Neuronal stem cell (in vitro differentiated cells): ENCODE measurements at places on chromosomes 6 and 20.

DNA sequence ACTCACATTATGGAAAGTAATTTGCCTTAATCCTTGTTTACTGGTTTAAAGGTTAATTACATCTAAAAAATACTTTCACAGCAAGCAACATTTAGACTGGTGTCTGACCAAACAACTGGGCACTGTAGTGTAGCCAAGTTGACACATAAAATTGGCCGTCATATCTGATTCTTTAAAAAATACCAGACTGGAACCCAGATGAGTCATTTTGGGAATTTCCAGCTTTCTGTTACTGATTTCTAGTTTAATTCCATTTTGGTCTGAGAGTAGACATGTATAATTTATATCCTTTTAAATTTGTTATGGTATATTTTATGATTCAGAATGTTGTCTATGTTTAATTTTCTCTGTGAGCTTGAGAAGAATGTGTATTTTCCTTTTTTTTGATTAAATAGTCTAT, 44.1 kb downstream of the SCP2D1 start:
- H3K36me3 ChIP-seq: no peaks in the 10 kb centered on the region
- H3K27me3 ChIP-seq: peaks cover 2% of the 10 kb centered on the region
- H3K4me1 ChIP-seq: no peaks in the 10 kb centered on the region
- no peak overlapping the region for H3K4me3 ChIP-seq
- no peak for DNase-seq
- H3K27ac ChIP-seq: no peak overlapping the region

GRCh38 chr6:150741633-150742200, 123.8 kb upstream of the MTHFD1L start:
- peaks cover 65% of the 10 kb centered on the region for H3K36me3 ChIP-seq
- no peaks in the 10 kb centered on the region for H3K27me3 ChIP-seq
- H3K4me3 ChIP-seq: no peak overlapping the region
- no peak overlapping the region for H3K27ac ChIP-seq
- H3K4me1 ChIP-seq: peaks cover 13% of the 10 kb centered on the region
- no peak for DNase-seq

GRCh38 chr6:126071000-126071647, 84.8 kb downstream of the TRMT11 start:
- H3K27me3 ChIP-seq: no peaks in the 10 kb centered on the region
- no peaks in the 10 kb centered on the region for H3K4me1 ChIP-seq
- no peak overlapping the region for H3K4me3 ChIP-seq

- no peak overlapping the region for H3K4me3 ChIP-seq
- no peaks in the 10 kb centered on the region for H3K4me1 ChIP-seq
- H3K36me3 ChIP-seq: no peaks in the 10 kb centered on the region
- H3K27ac ChIP-seq: no peak overlapping the region
- no peak for DNase-seq
Observed at GRCh38 chr20:50214226-50215024, 23.8 kb downstream of the CEBPB start.

DNA sequence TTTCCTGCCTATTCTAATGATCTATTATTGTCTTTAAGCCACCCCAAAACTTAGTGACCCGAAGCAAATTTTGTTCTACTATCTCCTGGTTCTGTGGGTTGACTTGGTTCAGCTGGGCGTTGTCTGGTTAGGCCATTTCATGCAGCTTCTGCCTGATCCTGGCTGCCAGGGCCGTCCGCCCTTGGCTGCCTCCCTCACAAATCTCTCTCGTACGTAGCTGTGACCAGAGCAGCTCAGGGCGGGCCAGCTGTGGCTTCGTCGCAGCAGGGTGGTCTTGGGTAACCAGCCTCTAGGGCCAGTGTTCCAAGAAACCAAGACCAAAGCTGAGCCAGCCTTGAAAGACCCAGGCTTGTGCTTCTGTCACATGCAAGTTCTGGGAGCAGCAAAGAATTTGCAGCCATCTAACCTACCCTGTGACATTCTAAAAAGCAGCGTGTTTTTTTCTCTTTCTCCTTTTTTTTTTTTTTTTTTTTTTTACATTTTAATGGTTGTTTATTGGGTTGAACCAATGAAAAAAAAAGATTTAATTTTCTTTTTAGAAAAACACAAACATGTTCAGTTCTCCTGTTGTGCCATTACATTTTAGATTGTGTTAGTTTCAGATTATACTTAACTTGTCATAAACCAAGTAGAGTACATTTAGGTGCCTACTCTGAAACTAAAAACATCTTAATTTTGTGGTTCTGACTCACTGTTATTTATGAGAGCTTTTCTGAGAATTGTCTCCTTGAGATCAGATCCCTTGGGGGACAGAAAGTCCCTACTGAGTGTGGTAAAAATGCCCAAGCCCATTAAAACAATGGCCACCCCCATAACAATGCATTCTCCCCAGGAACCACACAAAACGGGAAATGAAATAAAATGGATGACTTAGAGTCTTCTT, 83.9 kb downstream of the ZDHHC14 start:
- no peaks in the 10 kb centered on the region for H3K27me3 ChIP-seq
- H3K4me1 ChIP-seq: peaks cover 17% of the 10 kb centered on the region
- no peak overlapping the region for H3K27ac ChIP-seq
- DNase-seq: no peak
- H3K4me3 ChIP-seq: no peak overlapping the region

GRCh38 chr6:35292494-35292893, 5.1 kb upstream of the DEF6 start:
- H3K36me3 ChIP-seq: peaks cover 32% of the 10 kb centered on the region
- H3K4me3 ChIP-seq: no peak overlapping the region
- DNase-seq: no peak
- no peak overlapping the region for H3K27ac ChIP-seq

DNA sequence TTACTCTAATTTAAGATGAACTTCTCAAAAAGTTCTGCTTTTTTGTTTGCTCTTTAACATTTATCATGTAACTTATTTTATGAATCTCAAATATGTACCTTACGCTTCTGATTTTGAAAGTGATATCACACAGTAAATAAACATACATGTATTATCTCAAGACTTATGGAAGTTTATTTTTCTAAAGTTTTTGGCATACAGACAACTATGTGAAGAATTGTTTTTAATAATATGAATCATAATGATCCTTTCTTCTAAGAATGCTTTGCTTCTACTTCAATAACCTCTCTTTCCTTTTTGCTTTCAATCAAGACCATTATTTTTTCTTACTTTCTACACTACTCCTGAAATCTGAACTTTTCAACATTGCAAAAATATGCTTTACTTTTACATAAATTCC, 816.4 kb downstream of the EYS start:
- H3K4me3 ChIP-seq: no peak overlapping the region
- no peak for DNase-seq
- H3K4me1 ChIP-seq: no peaks in the 10 kb centered on the region
- no peaks in the 10 kb centered on the region for H3K27me3 ChIP-seq

- H3K4me3 ChIP-seq: no peak overlapping the region
- no peak overlapping the region for H3K27ac ChIP-seq
- no peaks in the 10 kb centered on the region for H3K36me3 ChIP-seq
- H3K4me1 ChIP-seq: no peaks in the 10 kb centered on the region
- H3K27me3 ChIP-seq: peaks cover 3% of the 10 kb centered on the region
- DNase-seq: no peak
Observed at GRCh38 chr20:51353491-51353890, 189.0 kb downstream of the NFATC2 start.

DNA sequence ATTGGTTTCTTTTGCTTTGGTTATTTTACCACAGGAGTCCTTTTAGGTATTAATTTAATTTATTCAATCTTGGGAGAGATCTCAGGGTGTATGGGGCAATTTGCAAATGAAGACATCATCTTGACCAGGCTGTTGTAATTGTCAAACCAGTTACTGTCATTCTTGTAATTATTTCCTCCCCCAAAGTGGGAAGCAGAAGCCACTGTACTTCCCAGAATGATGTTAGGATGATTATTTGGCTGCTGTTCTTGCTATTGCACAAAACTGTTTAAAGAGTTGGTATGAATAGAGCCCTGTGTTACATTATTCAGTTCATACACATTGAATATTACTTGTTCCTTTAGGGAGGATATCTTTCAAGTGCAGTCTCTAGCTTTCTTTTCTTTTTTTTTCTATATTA, 1.7 kb downstream of the TAAR6 start:
- no peak overlapping the region for H3K4me3 ChIP-seq
- no peak overlapping the region for H3K27ac ChIP-seq
- no peak for DNase-seq
- H3K4me1 ChIP-seq: no peaks in the 10 kb centered on the region
- H3K27me3 ChIP-seq: no peaks in the 10 kb centered on the region

GRCh38 chr6:104718672-104719071, 141.0 kb downstream of the HACE1 start:
- H3K27me3 ChIP-seq: no peaks in the 10 kb centered on the region
- no peak overlapping the region for H3K27ac ChIP-seq
- DNase-seq: no peak
- H3K36me3 ChIP-seq: no peaks in the 10 kb centered on the region

GRCh38 chr6:129513471-129513870, 196.5 kb downstream of the ARHGAP18 start:
- DNase-seq: no peak
- H3K4me3 ChIP-seq: no peak overlapping the region
- H3K27me3 ChIP-seq: no peaks in the 10 kb centered on the region
- H3K27ac ChIP-seq: no peak overlapping the region
- no peaks in the 10 kb centered on the region for H3K36me3 ChIP-seq
- H3K4me1 ChIP-seq: no peaks in the 10 kb centered on the region

DNA sequence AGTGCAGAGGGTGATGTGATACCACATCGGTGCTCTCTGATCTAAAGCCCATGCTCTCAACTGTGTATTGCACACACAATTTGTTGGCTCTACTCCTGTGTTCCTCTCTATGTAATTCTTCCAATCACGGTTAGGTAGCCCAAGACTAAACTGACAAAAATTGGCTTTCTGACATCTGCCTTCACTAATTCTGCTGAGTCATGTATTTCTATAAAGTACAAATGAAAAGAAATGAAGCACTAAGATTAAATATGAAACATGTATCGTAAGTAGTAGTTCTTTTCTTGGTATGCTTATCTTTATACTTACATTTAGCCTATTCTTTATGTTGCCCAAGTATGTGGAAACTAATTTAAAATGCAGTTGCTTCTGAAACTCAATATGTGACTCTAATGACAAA, 7.7 kb upstream of the MLIP start:
- H3K4me3 ChIP-seq: no peak overlapping the region
- H3K36me3 ChIP-seq: no peaks in the 10 kb centered on the region
- DNase-seq: no peak
- H3K27ac ChIP-seq: no peak overlapping the region
- H3K4me1 ChIP-seq: no peaks in the 10 kb centered on the region

DNA sequence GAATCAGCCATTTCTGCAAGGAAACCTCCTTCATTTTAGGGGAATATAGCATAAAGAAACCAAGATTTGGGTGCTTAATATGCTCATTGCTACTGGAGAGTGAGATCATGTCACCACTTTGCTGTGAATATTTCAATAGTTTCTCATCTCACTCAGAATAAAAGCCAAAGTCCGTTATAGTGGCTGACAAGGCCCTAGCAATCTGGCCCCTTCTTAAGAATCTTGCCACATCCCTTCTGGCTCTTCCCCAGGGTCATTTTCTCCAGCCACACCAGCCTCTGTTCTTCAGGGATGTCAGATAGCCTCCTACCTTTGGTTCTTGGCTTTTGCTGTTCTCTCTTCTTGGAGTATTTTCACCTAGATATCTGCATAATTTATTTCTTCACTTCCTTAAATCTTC, 24.8 kb upstream of the MLIP start:
- no peak overlapping the region for H3K4me3 ChIP-seq
- no peak overlapping the region for H3K27ac ChIP-seq
- peaks cover 2% of the 10 kb centered on the region for H3K4me1 ChIP-seq
- H3K36me3 ChIP-seq: no peaks in the 10 kb centered on the region

DNA sequence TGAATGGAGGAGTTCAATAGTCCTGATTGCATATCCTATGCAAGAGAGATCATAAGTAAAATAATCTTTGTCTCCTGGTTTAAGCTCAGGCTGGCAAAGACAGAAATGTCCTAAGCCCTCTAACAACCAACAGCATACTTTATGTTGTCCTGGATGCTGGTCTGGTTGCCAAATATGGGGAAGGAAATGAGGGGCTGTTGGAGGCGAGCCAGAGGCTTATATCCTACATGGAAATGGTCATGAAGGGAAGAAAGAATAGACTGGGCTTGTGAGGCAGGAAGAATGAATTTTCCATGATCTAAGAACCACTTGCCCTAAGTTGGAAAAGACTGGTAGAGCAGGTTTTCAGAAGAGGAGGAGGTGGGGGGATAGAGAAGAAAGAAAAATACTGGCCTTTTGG, 237.1 kb downstream of the SMOC2 start:
- DNase-seq: no peak
- no peaks in the 10 kb centered on the region for H3K36me3 ChIP-seq
- no peak overlapping the region for H3K4me3 ChIP-seq
- H3K27me3 ChIP-seq: no peaks in the 10 kb centered on the region

GRCh38 chr20:25571817-25572216, 13.5 kb downstream of the NINL start:
- peaks cover 56% of the 10 kb centered on the region for H3K36me3 ChIP-seq
- H3K4me3 ChIP-seq: no peak overlapping the region
- no peak for DNase-seq

DNA sequence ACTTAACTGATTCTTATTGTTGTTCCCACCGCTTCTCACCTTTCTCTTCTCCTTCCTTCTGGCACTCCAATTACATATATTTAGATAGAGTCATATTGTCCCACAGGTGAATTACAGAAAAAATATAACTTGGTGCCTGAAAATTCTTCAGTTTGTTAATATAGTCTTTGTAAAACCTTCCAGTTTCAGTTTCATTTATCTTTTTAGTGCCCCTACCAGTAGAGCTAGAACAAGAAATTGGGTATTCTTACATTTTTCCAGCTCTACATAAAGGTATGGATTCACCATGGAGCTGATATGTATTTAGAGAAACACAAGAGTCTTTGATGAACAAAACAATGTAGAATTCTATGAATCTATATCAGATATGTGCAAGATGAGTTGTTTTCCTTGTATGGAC, 10.7 kb downstream of the MANEA start:
- no peak overlapping the region for H3K4me3 ChIP-seq
- no peaks in the 10 kb centered on the region for H3K4me1 ChIP-seq
- no peak for DNase-seq
- H3K27ac ChIP-seq: no peak overlapping the region
- H3K36me3 ChIP-seq: peaks cover 6% of the 10 kb centered on the region
- no peaks in the 10 kb centered on the region for H3K27me3 ChIP-seq

DNA sequence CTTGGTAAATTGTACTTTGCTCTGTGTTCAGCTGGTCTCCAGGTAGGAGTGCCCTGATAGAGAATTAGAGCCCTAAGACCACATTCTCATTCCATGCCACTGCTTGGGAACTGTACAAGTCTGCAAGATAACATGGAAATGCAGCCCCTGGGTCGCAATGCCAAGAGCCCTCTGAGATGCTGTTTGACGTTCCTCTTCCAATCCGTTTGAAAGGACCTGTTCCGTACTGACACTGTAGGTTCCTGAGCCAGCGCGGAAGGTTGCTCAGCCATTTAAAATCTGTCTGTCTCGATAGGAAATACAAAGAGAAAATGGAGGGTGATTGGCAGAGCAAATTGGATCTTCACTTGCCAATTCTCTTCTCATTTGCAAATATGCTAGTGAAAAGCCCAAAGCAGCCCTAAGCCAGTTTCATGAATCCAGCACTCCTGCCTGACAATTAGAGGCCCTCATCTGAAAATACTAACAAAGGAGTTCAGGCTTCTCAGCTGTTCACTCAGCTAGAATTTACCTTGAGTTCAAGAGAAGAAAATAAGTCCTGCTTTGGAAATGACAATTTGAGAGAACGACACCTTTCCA, 100.6 kb upstream of the AFDN start:
- peaks cover 1% of the 10 kb centered on the region for H3K4me1 ChIP-seq
- H3K27me3 ChIP-seq: peaks cover 5% of the 10 kb centered on the region
- no peak overlapping the region for H3K27ac ChIP-seq
- H3K4me3 ChIP-seq: no peak overlapping the region
- DNase-seq: no peak

- H3K4me3 ChIP-seq: no peak overlapping the region
- DNase-seq: no peak
- H3K4me1 ChIP-seq: no peaks in the 10 kb centered on the region
- H3K27ac ChIP-seq: no peak overlapping the region
- peaks cover 5% of the 10 kb centered on the region for H3K27me3 ChIP-seq
Observed at GRCh38 chr6:47362857-47363461, 53.3 kb upstream of the TNFRSF21 start.
